Stimulated activated naive B cell treated with anti-CD40 and anti-IgM and Interleukin-4, amounts not matched to agents 10 μg/mL and 1 μg/mL and 100 μg/mL, for 72 hours (primary cell): ENCODE measurements at places on chromosomes 16 and 17.

DNA sequence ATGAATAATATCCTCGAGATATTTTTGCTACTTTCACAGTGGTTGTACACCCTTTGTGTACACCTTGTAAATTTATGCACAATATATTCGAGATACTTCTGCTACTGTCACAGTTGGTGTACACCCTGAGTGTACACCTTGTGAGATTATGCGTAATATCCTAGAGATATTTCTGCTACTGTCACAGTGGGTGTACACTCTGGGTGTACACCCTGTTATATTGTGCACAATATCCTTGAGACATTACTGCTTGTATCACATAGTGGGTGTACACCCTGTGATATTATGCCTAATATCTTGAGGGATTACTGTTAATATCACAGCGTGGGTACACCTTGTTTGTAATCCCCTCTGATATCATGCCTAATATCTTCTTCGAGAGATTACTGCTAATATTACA, 7.2 kb upstream of the NUDT7 start:
- DNase-seq, result no peak

- DNase-seq, result no peak
Measured at GRCh38 chr17:703081-703875, 11.4 kb downstream of the VPS53 start.

GRCh38 chr16:70805380-70805779, 4.4 kb upstream of the VAC14 start:
- no peak for DNase-seq

- DNase-seq, result no peak
Measured at GRCh38 chr17:55067697-55068439, 99.3 kb downstream of the STXBP4 start.

- DNase-seq, result no peak
Measured at GRCh38 chr16:15961571-15962090, 12.2 kb downstream of the ABCC1 start.

- DNase-seq, result no peak
Measured at GRCh38 chr17:46868689-46869187, 17.4 kb downstream of the WNT9B start.

DNA sequence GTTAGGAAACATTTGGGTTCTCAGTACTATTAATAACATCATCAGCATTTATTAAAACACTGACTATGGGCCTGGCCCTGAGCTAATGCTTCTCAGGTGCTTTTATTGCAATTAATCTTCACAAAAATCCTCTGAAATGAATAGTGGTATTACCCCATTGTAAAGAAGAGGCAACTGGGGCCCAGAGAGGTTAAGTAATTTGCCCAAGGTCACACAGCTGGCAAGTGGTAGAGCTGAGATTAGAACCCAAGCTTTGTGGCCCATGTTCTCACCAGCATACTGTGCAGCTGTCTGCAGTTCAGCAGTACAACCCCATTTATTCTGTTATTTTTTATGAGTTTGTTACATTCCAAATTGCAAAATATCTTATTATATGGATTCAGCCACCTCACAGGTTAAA, 82.3 kb downstream of the TBC1D16 start:
- DNase-seq, result no peak

- DNase-seq, result peak; percentile 42
Measured at GRCh38 chr17:27294689-27295630, 1.0 kb downstream of the WSB1 start.

GRCh38 chr16:54281535-54282201, 4.9 kb downstream of the IRX3 start:
- no peak for DNase-seq

DNA sequence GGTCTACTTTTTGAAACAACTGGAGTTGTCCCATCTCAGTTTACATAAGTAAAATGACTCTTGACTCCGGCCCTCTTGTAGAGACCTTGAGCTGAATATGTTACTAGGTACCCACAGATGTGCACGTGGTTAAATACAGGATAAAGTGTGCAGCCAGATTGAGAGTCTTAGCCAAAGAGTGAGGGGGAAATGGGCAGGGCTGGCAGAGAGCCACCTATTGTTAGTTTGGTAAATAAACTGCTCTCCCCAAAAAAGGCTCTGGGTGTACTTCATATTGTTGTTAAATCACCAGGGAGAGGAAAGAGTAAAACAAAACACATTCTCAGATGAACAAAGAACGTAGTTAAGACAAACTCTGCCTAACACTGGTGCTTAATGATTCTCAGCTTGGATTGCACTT, 20.3 kb downstream of the G6PC1 start:
- DNase-seq, result no peak

DNA sequence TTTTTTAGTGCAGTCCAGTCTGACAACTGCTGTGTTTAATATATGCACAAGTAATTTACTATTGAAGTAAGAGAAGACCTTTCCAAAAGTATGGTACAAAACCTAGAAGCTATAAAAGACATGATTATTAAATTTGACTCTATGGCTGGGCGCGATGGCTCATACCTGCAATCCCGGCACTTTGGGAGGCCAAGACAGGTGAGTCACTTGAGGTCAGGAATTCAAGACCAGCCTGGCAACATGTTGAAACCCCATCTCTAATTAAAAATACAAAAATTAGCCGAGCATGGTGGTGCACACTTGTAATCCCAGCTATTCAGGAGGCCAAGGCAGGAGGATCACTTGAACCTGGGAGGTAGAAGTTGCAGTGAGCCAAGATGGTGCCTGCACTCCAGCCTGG, 41.4 kb upstream of the VWA3A start:
- no peak for DNase-seq

- DNase-seq, result peak; percentile 5
Measured at GRCh38 chr17:16491131-16491702, 776 bp downstream of the LRRC75A start.

- DNase-seq, result no peak
Measured at GRCh38 chr17:80352216-80352895, 62.6 kb upstream of the ENDOV start.

DNA sequence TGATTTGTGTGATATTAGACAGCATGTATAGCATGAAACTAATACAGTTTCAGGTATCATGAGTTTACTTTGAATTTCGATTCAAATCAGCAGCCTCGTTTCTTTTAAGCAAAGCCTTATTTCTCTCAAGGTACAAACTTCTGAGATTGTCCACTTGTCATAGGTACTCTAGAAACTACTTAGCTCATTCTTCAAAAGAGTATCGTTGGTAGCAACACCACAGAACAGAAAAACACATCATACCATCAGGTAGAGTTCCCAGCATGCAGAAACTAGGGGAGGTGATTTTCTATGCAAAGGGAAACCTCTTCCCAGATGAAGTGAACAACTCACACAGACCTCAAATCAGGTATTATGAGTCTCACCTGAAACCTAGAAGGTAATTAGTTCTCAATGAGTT, 237.0 kb upstream of the SOX9 start:
- DNase-seq, result no peak

GRCh38 chr17:7220593-7221277, 997 bp downstream of the ACADVL start:
- DNase-seq, result peak; percentile 46

DNA sequence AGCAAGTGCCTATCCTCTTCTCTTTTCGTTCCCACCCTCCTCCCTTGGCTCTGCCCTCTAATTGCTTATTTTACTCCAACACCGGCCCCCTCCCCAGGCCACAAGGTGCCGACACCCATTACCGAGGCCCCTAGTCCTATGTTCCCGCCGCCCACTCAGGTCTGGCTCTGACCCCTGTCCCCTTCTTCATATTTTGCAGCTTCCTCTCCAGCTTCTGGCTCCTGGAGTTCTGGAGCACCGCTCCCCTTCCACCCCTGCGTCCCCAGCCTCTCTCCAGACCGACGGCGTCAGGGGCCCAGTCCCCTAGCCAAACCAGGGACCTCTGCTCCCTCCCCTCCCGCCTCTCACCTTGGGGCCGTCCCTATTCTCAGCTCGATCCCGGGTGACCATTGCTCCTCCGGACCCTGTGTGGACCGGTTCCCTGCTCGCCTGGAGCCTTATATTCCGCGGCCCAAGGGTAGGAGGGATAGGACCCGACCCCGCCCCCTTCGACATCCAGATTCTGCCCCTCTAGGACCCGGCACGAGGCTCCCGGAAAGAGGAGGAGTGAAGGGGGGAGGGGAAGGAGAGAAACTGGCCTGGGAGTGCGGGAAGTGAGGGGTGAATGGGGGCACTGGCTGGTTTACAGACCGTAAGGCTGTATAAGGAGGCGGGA, at the start of gene HES7:
Gene HES7 (minus strand): TSS at position 412 of the 655 bp plus-strand sequence. CDS start 22 bp downstream, at position 390.
- DNase-seq, result no peak

GRCh38 chr16:1932050-1933028, 10.7 kb downstream of the MSRB1 start:
- DNase-seq, result no peak

GRCh38 chr17:46763416-46763815, 55.1 kb downstream of the WNT3 start:
- DNase-seq, result no peak

GRCh38 chr17:49576088-49576916, 631 bp downstream of the NXPH3 start:
- DNase-seq, result no peak

DNA sequence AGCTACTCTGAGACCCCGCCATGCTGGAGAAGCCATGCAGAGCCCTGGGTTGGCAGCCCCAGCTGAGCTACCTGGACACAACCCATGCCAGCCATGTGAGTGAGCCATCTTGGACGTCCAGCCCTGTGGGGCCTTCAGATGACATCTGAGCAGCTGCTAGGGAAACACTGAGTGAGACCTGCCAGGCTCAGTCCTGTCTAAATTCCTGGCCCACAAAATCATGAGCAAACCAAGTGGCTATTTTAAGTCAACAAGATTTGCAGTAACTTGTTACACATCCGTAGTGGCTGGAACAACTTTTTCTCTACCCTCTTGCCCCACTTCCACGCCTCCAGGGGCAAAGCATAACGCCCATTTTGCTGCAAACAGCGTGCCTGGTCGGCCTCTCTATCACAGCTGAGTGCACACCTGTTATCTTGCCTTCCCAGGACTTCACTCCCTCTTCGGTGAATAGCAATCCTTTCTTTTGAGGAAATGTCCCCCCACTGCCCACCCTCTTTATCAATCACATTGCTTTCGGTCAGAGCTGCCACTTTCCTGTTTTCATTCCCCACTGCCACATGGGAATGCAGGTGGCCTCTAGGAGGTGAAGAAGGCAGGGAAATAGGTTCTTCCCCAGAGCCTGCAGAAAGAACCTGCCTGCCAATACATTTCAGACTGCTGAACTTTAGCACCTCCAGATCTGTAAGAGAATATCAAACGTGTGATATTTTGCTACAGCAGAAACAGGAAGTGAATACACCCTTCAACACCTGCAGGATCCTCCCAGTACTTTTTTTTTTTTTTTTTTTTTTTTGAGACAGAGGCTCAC, 7.4 kb upstream of the SCIMP start:
- no peak for DNase-seq
